HS-27A (cell line): ENCODE measurements at places on chromosomes 11 and 22.

- DNase-seq = no peak
These were observed 19.8 kb downstream of the ARL14EP start for GRCh38 chr11:30342736-30343166.

GRCh38 chr22:32354360-32355351, 3.0 kb upstream of the RFPL3 start:
- no peak for DNase-seq

GRCh38 chr22:22711532-22711913, 67.1 kb downstream of the GGTLC2 start:
- no peak for DNase-seq

GRCh38 chr11:23202611-23203010, 342.3 kb upstream of the CCDC179 start:
- DNase-seq = no peak

GRCh38 chr11:29119707-29120618, 896.9 kb downstream of the KCNA4 start:
- DNase-seq = peak; percentile 86

DNA sequence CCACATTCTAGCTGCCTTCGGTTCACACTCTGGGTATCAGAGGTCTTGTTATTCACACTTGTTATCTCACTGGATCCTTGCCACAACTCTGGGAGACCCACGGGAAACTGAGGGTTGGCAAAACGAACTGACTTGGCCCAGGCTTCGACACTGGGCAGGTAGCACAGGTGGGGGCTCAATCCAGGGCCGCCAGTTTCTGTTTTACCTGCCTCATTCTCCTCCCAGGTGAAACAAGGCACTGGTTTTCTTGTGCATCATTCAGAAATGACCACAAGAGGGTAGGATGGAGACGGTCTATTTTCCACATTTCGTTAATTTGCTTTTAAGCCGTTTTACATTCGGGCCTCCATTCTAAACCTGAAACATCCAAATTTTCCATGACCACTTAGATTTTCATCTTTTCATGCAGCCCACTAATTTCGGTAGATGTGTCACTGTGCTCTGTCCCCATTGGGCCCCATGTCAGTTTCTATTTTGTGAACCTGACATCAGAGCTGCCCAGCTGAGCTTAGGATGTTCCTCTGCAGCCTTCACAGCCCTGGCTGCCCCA, 108.1 kb downstream of the KIAA1671 start:
- DNase-seq = no peak

DNA sequence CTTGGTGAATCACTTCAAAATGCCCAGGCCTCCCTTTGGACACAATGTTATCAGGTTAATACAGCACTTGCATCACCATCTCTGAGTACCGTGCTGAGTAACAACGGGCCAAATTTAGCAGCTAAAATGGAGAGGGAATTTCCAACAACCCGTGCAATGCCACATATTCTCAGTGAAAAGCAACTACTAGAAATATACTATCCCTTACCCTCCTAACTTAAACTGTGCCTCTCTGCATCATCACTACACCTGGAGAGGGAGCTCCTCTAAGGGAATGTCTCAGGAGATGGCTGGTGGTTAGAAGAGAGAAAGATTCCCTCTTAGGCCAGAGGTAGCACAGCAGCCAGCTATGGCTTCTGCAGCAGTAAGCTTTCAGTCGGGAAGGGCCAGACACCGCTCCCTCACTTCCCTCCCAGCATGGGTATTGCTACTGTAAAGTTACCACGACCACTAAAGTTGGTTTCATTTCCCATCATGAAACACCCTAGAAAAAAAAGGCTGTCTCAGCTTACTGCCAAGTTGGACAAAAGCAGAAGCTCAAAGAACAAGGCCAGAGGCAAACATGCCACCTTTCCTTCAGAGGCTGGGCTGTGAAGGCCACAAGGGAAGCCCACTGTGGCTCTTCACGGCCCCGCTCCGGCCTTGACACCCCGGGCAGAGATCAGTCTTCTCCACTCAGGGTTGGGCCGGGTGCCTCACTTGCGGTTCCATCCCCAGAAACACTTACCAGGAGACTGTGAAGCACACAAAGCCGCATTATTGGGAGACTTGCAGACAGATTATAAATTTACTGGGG, 3.9 kb downstream of the MAML2 start:
- no peak for DNase-seq

DNA sequence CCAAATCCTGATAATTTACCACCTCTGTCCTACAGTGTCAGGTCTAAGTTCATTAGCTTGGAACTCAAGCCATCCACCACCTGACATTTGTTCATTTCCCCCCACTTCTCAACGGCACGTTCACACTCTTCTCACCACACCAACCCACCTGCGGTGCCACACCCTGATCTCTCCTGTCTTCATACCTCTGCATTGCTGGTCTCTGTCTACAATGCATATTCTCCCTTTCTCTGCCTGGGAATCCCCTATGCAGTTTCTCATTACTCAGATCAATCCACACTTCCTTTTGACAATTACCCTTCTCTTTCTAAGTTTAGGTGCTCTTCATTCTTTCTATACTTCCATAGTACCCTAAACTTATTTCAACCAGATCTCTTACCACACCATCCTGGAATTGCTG, 20.4 kb upstream of the EMSY start:
- DNase-seq = no peak

- DNase-seq = no peak
These were observed 97.2 kb upstream of the CEP126 start for GRCh38 chr11:101817581-101817980.

DNA sequence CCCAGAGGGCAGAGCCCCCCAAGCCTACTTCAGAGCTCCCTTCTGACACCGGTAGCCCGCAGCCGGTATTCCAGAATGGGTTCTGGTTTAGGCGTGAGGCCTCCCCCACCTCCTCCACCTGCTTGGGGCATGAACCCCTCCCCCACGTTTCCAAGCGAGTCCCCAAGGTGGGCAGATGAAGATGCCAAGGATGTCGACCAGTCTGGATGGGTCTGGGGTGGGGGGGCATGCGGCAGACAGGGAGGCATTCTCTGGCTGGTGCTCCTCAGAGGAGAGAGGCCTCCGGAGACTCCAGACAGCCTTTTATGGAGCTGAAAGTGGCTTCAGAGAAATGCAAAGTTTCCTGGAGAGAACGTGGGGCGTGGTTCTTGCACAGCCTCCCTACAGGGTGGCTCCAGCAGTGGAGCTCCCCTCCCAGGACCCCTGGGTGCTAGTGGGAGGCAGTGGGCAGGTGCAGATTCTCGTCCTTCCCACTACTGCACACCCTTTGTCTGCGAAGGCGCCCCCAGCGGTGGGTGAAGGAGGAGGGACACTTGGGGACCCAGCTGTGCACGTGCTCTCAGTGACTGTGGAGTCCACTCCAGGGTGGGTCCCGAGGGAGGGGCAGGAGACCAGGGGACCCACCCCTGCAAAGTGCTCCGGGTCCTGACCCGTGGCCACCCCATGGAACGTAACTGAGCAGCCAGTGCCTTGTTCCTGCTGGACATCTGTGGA, 4.2 kb downstream of the CCND1 start:
- DNase-seq = no peak

- DNase-seq = peak; percentile 0
These were observed 1335.0 kb downstream of the BRD1 start for GRCh38 chr22:48492366-48493320.

DNA sequence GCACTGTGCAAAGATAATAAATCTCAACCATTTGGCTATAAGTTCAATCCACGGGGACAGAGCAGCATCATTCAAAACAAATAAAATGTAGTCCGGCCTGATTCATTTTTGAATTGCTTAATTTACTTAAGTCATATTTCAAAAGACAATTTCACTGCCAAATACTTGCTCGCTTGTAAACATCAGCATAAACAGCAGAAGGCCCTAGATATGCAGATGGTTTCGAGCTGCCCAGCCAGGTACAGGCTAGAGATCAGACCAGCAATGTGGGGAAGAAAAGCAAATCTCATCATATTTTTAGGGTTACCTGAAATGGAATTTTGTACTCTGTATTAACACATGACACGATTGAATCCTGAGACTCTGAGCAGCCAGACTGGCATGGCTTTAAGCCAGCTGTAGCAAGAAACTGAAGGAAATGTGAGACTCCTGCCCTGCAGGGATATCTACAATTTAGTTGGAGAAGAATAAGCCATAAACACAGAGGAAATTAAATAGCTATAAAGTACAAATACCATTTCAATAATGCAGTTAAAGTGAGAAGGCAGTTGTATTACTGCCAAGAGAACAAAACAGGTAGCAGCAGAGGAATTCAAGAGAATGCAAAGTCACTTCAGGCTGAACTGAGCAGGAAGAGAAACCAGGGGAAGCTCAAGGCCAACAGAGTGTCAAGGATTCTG, 440.3 kb downstream of the ETS1 start:
- DNase-seq = no peak

- no peak for DNase-seq
These were observed 27.0 kb downstream of the NCAPD3 start for GRCh38 chr11:134196756-134197155.

- no peak for DNase-seq
These were observed 17.9 kb upstream of the SESN3 start for GRCh38 chr11:95248666-95249467.

GRCh38 chr11:118691926-118692830, 12.7 kb upstream of the TREH start:
- no peak for DNase-seq

GRCh38 chr22:40627612-40628011, 8.9 kb downstream of the MRTFA start:
- no peak for DNase-seq

DNA sequence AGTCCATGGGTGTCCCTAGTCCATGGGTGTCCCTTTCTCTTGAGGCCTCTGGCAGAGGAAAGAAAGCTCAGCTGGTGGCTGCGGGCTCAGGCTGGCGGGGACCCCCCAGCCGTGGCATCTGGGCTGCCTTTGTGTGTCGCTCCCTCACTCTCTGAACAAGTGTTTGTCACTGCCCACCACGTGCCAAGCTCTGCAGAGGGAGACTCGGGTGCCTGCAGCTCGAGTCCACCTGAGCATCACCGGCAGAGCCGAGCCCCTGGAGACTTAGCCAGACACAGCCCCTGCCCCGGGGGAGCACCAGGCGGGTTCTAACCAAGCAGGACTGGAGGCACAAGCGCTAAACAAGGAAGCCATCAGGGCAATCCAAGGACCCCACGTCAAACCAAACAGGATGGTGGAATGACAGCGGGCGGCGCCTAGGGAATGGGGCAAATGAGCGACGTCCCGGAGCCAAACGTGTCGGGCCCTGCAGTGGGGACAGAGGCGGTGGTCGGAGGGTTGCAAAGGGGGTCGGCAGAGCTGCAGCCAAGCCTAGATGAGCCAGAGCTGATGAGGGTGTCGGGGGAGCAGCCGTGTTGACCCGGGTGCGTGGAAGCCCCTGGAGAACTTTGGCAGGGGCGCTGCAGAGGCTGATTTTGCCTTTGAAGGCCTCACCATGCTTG, 2.1 kb upstream of the GRAMD4 start:
- no peak for DNase-seq

DNA sequence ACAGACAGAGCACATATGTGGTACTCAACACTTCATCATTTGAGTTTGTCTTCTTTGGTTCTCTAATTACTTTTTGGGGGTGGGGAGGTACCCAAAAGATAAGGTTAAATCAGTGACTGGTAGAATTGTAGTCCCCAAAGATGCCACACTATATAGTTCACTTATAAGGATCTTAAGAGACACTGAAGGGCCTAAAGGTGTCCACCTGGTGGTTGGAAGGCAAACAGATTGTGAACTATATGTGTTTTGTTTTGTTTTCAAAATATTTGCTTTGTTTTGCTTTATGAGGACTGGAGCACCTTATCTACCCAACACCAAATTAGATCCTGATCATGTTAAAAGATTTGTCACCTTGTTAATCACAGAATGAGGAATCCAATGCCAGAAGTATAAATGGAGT, 136.1 kb downstream of the DCDC1 start:
- no peak for DNase-seq

DNA sequence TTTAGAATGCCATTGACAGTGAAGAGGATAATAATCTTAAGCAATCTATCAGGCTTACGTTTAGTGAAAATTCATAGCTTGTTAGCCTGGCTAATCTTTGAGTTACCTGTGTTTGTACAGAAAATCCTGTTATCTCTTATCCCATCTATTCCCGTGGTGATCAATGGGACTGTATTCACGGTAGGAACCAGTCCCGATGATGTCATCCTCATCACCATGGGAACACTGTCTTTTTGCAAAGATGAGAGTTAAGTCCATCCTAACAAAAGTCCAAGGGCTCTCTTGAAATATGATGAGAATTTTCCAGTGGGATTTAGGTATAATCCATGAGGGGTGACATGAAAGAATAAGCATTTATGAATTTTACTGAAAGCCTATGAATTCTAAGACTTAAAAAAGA, 762.2 kb downstream of the ETS1 start:
- no peak for DNase-seq

DNA sequence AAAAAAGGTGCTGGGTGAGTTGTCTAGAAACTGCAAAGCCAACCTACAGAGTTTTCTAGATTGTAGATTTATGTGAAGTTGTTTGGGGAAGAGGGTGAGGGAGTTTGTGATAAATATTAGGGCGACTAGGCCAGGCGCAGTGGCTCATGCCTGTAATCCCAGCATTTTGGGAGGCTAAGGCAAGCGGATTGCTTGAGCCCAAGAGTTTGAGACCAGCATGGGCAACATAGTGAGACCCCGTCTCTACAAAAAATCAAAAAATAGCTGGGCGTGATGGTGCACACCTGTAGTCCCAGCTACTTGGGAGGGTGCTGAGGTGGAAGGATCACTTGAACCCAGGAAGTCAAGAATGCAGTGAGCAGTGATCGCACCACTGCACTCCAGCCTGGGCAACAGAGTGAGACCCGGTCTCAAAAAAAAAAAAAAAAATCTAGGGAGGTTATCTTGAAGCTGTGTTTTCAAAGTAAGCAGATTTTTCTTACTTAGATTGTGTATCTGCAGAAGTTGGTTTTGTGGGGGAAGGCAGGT, 844 bp downstream of the APOL6 start:
- DNase-seq = no peak

- no peak for DNase-seq
These were observed 9.0 kb upstream of the FLRT1 start for GRCh38 chr11:64026575-64027205.

- no peak for DNase-seq
These were observed 5.3 kb downstream of the HARBI1 start for GRCh38 chr11:46611526-46612304.

DNA sequence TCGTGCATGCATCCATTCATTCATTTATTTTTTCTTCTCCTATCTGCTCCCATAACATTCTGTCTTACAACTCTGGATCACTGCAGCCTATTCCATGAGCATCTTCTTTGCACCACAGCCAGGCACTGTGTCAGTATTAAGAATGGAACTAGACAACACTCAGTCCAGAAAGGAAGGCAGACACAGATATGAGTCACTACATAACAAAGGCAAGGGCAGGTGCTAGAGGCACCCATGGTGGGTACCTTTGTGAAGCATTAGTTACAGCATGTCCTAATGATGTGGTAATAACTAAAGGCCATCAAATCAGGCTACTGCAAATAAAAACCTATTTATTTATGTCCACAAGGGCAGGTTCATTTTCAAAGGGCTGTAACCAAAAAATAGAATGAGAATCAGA, 28.1 kb downstream of the TENM4 start:
- DNase-seq = no peak
